ENCODE measurements at places on chromosomes 6 and 20.

DNA sequence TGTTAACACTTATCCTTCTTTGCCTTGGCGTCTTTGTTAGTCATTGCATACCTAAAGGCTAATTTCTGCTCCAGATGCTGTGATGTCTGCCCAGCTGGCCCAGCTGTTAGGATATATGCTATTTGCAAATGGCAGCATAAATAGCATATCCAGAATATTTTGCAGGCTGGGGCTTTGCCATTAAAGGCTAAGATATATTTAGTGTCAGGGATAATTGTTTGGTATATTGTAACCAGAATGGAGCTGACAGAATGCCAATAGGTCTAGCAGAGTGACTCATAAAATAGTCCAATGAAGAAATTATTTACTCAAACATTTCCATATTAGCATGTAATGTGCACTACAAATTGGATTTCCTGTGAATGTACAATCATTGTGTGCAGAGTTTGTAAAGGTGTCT is 584.1 kb upstream of the FLRT3 start:
- no peak for DNase-seq

GRCh38 chr20:42741906-42742305 is 447.8 kb downstream of the PTPRT start:
- no peak for DNase-seq

GRCh38 chr6:2454180-2454579 is 208.8 kb upstream of the GMDS start:
- no peak for DNase-seq

- no peak for DNase-seq
These were observed 10.6 kb downstream of the TAAR1 start for GRCh38 chr6:132648356-132648755.

DNA sequence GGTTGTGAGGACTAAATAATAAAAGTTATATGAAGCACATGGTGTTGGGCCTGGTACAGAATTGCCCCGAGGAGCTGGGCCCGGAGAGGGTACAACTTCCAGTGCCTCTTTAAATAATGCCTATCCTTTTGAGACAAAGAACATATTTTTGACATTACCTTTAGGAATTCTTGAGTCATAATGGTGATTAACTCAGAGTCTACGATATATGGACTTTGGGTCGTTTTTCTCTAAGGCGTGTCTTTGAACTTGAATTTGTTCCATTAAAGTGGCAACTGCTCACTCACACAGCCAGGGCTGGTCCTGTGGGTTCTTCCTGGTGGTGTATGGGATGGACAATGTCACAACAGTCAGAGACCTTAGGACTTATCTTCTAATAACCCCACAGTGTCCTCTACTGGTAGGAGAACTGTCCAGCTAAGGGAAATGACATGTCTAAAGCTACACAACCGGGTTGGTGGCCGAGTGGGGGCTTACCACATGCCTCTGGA is 106.5 kb downstream of the CDC5L start:
- DNase-seq: no peak

GRCh38 chr6:87628881-87629280 is 38.9 kb downstream of the ORC3 start:
- DNase-seq: no peak

Data from NCI-H1105 treated with DMSO at 0.1 percent for 48 hours (cell line).